ENCODE measurements at places on chromosomes 2 and 18. TPM values are rescaled to one million over a fixed set of nuclear protein-coding genes. Genes with fewer than 3 reads are reported as not detected.

Gene COPS9
- 98.7 TPM for polyA plus RNA-seq

Gene CPO
- polyA plus RNA-seq: not detected

Gene CRIM1
- polyA plus RNA-seq: 18.3 TPM

Gene POTEJ
- not detected for polyA plus RNA-seq

Gene BOLL
- 0.68 TPM for polyA plus RNA-seq

Gene CCNT2
- 61.0 TPM for polyA plus RNA-seq

Gene REG1B
- not detected for polyA plus RNA-seq

Gene ZSWIM2
- polyA plus RNA-seq: not detected

Gene PLEK
- polyA plus RNA-seq: 4.8 TPM

Gene KCNJ3
- polyA plus RNA-seq: not detected

Gene TEX51
- not detected for polyA plus RNA-seq

Gene ZBTB7C
- polyA plus RNA-seq: 12.5 TPM

Gene MOGAT1
- polyA plus RNA-seq: not detected

Gene NYAP2
- not detected for polyA plus RNA-seq

Gene ST6GAL2
- polyA plus RNA-seq: 2.0 TPM

All from muscle of arm (tissue), 14 donors.